ENCODE measurements at places on chromosomes 6 and 20.

DNA sequence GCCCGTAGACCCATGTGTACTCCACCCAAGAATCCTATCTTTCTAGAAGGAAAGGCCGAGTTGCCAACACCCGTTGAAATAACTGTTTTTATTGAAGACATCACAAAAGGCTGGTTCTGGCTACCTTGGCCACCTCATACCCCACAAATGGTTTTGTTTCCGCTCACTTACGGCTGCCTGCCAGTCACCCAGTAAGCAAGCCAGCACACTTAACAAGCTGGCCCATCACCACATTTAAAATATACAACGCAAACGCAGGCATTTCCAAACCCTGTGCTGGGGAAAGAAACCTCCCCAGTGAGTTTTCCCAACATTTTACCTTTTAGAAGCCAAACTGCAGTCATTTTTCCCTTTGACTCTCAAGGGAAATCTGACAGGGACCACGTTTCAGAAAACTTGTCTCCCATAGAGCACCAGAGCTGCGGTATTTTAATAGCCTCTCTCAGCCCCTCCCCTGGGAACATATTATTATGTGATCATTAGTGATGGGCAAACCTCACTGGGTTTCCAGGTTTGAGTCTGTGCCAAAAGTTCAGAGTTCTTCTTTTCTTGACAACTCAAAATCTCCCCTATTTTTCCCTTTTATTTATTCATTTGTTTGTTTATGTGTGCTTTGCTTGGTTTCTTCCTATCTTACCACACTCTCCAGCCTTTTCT, 36.7 kb upstream of the BMP2 start:
- H3K27me3 ChIP-seq, result no peaks in the 10 kb centered on the region
- no peak overlapping the region for H3K4me3 ChIP-seq
- H3K27ac ChIP-seq, result no peak overlapping the region
- no peak for DNase-seq

- H3K27ac ChIP-seq, result peak overlapping the region; percentile 67
- H3K36me3 ChIP-seq, result no peaks in the 10 kb centered on the region
- peaks cover 27% of the 10 kb centered on the region for H3K4me1 ChIP-seq
- no peaks in the 10 kb centered on the region for H3K27me3 ChIP-seq
- no peak overlapping the region for H3K4me3 ChIP-seq
Observed at GRCh38 chr20:50701041-50701963, 10.0 kb upstream of the RIPOR3 start.

GRCh38 chr6:57221191-57221935, 744 bp downstream of the RAB23 start:
- peak overlapping the region; percentile 93 for H3K27ac ChIP-seq
- peak overlapping the region; percentile 99 for H3K4me3 ChIP-seq
- DNase-seq, result peak; percentile 76
- H3K4me1 ChIP-seq, result peaks cover 40% of the 10 kb centered on the region
- H3K36me3 ChIP-seq, result peaks cover 20% of the 10 kb centered on the region

DNA sequence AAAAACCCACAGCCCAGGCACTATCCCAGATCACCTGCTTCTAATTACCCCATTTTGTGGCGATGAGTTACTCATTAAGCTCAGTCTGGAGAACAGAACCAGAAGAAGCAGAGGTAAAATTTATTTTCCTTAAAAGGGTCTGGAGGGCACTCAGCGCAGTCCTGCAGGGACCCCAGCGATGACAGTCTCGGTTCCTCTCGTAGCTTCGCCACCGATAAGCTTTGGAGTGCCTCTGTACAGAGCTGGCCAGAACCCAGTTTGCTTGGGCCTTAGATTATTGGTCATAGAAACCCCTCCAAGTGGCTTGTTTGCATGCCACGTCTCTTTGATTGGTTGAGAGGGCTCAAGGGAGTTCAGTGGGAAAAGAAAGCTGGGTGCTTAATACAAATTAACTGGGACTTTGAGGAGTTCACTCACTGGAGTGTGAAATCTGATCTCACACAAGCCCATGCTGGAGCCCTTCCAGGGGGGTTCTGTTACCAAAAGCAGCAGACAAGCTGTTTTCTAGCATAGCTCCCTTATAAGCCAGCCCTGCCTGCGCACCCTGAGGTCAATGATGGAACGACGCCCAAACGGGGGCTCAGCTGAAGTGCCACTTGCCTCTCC, 158.5 kb upstream of the ARID1B start:
- peaks cover 23% of the 10 kb centered on the region for H3K4me1 ChIP-seq
- no peak overlapping the region for H3K4me3 ChIP-seq
- no peaks in the 10 kb centered on the region for H3K36me3 ChIP-seq
- no peak for DNase-seq
- H3K27me3 ChIP-seq, result peaks cover 7% of the 10 kb centered on the region

GRCh38 chr6:43011207-43011606, 2.5 kb downstream of the MEA1 start:
- H3K36me3 ChIP-seq, result peaks cover 13% of the 10 kb centered on the region
- no peak for DNase-seq
- no peaks in the 10 kb centered on the region for H3K27me3 ChIP-seq
- no peak overlapping the region for H3K4me3 ChIP-seq
- H3K4me1 ChIP-seq, result peaks cover 33% of the 10 kb centered on the region
- no peak overlapping the region for H3K27ac ChIP-seq

DNA sequence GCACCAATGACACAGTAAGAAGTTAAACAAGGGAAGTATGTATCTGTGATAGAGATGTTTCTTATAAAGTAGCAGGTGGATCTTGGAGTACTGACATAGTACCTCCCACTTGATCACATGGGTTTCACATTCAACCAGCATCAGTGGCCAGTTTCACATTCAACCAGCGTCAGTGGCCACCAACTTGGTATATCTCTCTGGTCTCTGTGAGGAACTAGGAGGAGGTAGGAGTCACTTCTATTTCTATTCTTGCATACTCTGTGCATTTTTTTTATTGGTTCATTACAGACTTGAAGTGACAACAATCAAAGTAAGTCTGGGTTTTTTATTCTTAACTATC, 200.3 kb upstream of the SIM1 start:
- H3K36me3 ChIP-seq, result peaks cover 4% of the 10 kb centered on the region
- no peaks in the 10 kb centered on the region for H3K27me3 ChIP-seq
- no peak for DNase-seq
- no peaks in the 10 kb centered on the region for H3K4me1 ChIP-seq
- no peak overlapping the region for H3K4me3 ChIP-seq

DNA sequence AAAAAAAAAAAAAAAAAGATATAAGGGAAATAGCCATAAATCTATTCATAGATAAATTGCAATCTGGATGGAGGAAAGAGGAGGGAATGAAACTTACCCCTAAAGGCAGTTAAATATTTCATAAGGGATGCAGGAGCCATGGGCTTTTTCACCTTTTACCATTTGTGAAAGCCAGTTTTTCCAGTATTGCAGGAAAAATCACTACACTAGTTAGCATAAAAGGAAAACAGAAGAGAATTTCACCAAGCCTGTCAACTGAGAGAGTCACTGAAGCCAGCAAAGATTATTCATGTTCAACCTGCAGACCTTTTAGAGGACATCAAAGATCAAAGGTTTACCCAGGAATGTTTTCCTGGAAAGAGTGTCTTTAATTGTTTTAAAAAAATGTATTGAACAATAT, 969.7 kb downstream of the KIF16B start:
- peak overlapping the region; percentile 72 for H3K27ac ChIP-seq
- no peak for DNase-seq
- H3K4me3 ChIP-seq, result no peak overlapping the region
- peaks cover 4% of the 10 kb centered on the region for H3K36me3 ChIP-seq
- H3K4me1 ChIP-seq, result peaks cover 35% of the 10 kb centered on the region
- no peaks in the 10 kb centered on the region for H3K27me3 ChIP-seq

- H3K27ac ChIP-seq, result peak overlapping the region; percentile 13
- H3K36me3 ChIP-seq, result peaks cover 5% of the 10 kb centered on the region
- peaks cover 48% of the 10 kb centered on the region for H3K4me1 ChIP-seq
- DNase-seq, result no peak
- no peaks in the 10 kb centered on the region for H3K27me3 ChIP-seq
Observed at GRCh38 chr6:11685481-11686093, 93.0 kb downstream of the ADTRP start.

DNA sequence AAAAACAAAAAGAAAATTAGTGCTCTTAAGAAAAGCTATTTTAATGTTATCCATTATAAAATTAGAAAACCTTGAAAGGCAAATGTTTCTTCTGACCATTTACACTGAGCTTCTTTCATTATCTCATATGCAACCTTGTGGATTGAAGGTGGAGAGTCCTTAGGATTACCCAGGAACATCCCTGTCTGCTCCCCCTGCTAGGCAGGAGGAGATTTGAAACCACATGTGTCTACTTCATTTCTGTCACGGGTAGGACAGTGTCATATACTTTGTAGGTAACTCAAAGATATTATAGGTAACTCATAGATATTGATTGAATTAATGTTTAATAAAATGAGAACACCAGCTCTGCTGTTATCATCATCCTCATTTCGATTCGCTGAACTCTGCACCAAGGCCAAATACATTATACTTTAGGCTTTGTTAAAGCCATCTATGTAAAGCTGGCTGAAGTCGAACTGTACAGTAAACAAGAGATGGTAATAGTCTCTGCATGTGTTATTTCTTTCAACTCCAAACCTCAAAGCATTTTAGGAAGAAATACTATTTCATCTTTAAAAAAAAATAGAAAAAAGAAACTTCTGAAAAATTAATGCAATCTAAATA, 49.5 kb downstream of the HDAC2 start:
- no peak overlapping the region for H3K27ac ChIP-seq
- no peak overlapping the region for H3K4me3 ChIP-seq
- peaks cover 3% of the 10 kb centered on the region for H3K4me1 ChIP-seq
- no peaks in the 10 kb centered on the region for H3K36me3 ChIP-seq
- H3K27me3 ChIP-seq, result no peaks in the 10 kb centered on the region

GRCh38 chr6:168885751-168886742, 367.6 kb downstream of the THBS2 start:
- peaks cover 7% of the 10 kb centered on the region for H3K4me1 ChIP-seq
- peaks cover 11% of the 10 kb centered on the region for H3K27me3 ChIP-seq
- no peak for DNase-seq
- no peak overlapping the region for H3K4me3 ChIP-seq
- no peaks in the 10 kb centered on the region for H3K36me3 ChIP-seq

DNA sequence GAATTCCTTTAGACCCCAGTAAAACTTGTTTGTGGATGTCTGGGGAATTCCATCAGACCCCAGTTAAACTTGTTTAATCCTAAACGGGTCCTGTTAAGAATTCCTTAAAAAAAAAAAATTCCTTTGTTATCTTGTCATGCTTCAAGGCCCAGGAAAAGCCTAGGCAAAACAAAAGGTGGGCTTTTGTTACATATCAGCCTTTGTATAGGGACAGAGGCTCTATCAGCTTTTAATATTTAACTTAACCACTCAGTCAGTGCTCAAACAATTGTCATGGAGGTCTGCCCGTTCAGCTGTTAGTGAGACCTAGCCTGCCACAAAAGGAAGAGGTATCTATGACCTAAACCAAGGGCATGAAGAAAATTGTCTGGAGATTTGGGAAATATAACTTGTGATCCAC, 53.1 kb downstream of the SLC22A1 start:
- no peaks in the 10 kb centered on the region for H3K36me3 ChIP-seq
- no peak for DNase-seq
- H3K4me3 ChIP-seq, result no peak overlapping the region
- H3K27ac ChIP-seq, result no peak overlapping the region
- peaks cover 25% of the 10 kb centered on the region for H3K4me1 ChIP-seq

- H3K4me1 ChIP-seq, result peaks cover 30% of the 10 kb centered on the region
- no peak overlapping the region for H3K4me3 ChIP-seq
- H3K27ac ChIP-seq, result no peak overlapping the region
- H3K36me3 ChIP-seq, result no peaks in the 10 kb centered on the region
- DNase-seq, result no peak
Observed at GRCh38 chr6:106787327-106788196, 158.2 kb downstream of the QRSL1 start.

- H3K27ac ChIP-seq, result peak overlapping the region; percentile 15
- H3K36me3 ChIP-seq, result peaks cover 10% of the 10 kb centered on the region
- H3K4me1 ChIP-seq, result peaks cover 23% of the 10 kb centered on the region
- H3K4me3 ChIP-seq, result no peak overlapping the region
Observed at GRCh38 chr6:111486921-111487320, 3.9 kb upstream of the REV3L start.

- H3K4me3 ChIP-seq, result peak overlapping the region; percentile 95
- no peaks in the 10 kb centered on the region for H3K36me3 ChIP-seq
- H3K4me1 ChIP-seq, result peaks cover 28% of the 10 kb centered on the region
- peak overlapping the region; percentile 67 for H3K27ac ChIP-seq
- H3K27me3 ChIP-seq, result no peaks in the 10 kb centered on the region
Observed at GRCh38 chr6:42454428-42454791, 2.7 kb upstream of the TRERF1 start.

DNA sequence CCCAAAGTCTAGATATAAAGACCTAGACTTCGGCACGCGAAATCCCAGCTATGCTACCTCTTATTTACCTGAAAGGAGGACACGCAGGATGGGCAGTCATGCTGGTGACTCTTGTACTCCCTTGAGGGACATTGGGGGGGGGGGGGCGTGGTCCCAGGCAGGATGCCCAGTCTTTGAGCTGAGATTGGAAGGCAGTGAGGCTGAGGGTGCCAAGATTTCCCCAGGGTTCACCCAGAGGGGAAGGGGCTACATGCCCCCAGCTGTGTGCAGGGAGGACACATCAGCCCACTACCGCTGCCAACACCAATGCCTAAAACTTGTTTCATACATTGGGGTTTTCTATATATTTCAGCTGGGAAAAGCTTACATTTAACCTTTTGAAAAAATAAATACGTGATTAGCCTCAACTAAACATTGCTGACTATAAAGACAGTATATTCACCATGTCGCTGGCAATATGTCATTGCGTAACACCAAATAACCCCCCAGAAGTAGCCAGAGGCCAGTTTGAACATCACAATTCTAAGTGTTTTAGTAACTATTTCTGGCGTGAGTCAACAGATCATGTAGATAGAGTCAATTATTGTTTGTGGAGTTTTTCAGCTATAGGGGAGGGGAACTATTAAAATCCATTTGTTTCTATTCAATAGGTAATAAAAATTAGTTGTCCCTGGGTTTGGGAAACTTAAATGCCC, 21.6 kb downstream of the MGME1 start:
- H3K36me3 ChIP-seq, result peaks cover 8% of the 10 kb centered on the region
- H3K27me3 ChIP-seq, result no peaks in the 10 kb centered on the region
- no peak for DNase-seq
- H3K27ac ChIP-seq, result no peak overlapping the region
- H3K4me1 ChIP-seq, result no peaks in the 10 kb centered on the region
- no peak overlapping the region for H3K4me3 ChIP-seq
